ENCODE measurements at places on chromosomes 12 and 14. TPM values are rescaled to one million over a fixed set of nuclear protein-coding genes. Genes with fewer than 3 reads are reported as not detected.

DNA sequence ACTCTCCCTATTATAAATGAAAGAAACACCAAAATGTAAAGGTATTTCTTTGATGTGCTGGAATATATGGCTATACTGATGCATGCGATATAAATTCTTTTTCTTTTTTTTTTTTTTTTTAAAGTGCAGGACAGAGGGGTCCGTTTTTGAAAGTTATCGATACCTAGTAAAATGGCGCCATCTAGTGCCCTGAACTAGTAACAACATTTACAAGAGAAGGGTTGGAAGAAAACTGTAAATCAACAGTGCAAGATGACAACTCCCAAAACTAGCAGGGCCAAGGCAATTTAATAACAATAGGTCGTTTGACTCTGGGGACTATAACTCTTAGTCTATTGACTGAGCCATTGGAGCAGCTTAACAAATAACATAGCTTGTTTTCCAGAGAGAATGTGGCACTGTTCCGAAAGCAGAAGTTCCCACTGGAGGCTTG lies 137.7 kb downstream of the SPTSSA start:
- no peak for DNase-seq

- DNase-seq, result no peak
These were observed 91.7 kb downstream of the NKX2-1 start for GRCh38 chr14:36428350-36428749.

DNA sequence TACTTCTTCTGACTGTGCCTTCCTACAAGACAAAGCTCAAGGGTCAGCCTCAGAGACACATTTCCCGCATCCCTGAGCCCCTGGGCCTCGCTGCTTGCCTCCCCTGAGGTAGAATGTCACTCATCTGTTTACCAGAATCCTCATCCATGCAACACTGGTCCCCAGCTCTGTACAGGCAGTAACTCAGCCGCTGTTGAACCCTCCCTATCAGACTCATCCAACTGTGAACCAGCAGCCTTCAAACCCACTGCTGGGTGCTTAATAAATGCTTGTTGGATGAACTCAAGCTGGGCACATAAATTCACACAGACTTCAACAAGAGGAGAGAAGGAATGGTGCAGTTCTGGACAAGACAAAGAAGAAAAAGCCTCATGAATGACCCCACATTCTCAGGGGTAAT lies 6.1 kb downstream of the NT5DC3 start:
- no peak for DNase-seq

- DNase-seq, result no peak
These were observed 4.5 kb downstream of the ORAI1 start for GRCh38 chr12:121630791-121631355.

GRCh38 chr12:113448873-113449272 lies 22.8 kb downstream of the LHX5 start:
- no peak for DNase-seq

GRCh38 chr12:75979181-75979580 lies 52.4 kb downstream of the PHLDA1 start:
- DNase-seq, result no peak

- no peak for DNase-seq
These were observed 248.6 kb downstream of the BCL11B start for GRCh38 chr14:99023371-99023770.

DNA sequence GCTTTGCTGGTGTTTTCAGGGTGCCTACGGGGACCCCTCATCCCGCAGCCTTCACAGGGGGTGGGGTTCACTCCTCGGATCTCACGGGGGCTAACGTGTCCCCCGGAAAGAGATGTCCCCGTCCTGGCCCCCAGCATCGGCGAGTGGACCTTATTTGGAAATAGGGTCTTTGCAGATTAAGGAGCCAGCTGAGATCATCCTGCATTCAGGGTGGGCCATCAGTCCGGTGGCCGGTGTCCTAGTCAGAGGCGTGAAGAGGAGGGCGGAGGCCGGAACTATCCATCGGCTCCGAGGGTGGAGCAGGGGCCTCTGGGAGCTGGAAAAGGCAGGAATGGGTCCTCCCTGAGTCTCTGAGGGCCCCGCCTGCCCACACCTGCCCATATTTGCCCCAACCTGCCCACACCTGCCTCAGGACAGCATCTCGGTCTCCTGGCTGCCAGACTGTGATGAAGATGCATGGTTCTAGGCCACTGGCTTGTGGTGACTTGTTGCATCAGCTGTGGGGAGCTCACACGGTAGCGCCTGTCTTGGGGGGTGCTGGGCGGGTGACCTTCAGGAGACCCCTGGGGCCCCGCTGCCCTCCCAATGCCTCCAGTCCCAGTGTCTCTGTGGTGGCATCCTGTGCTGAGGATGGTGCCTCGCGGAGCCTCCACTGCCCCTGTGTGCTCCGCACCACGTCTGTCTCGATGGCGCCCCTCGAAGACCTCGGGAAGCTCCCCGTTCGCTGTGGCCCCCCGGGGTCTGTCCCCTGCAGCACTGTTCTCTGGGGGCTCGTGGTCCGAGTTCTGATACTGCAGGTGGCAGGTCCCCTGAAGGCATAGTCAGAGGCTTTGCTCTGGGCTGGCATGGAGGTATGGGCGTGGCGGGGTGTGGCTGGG lies 14.7 kb downstream of the NOC4L start:
- DNase-seq, result peak; percentile 16

- DNase-seq, result no peak
These were observed 73.3 kb downstream of the B4GALNT3 start for GRCh38 chr12:532908-533565.

DNA sequence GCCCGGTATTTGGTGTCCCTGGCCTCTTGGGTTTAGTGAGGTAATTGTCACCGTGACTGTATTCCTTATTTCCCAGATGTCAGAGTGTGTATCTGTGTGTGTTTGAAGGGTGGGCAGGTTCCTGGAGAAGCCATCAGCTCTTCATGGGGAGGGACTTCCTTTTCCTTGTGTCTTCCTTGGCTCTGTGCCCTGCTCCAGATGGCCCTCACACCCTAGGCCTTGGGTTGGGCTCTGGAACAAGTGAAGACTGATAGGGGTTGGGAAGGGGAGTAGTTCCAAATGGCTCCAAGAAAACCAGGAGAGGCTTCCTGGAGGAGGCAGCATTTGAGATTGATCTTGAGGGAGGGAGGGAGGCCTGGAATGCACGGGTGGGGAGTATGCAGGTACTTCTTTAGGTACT lies 43.8 kb upstream of the PRIMA1 start:
- DNase-seq, result no peak

GRCh38 chr14:59328454-59328853 lies 136.7 kb downstream of the GPR135 start:
- DNase-seq, result no peak

- DNase-seq, result no peak
These were observed 6.2 kb downstream of the RERG start for GRCh38 chr12:15214851-15215601.

GRCh38 chr12:133105620-133106019 lies 24.5 kb downstream of the ZNF891 start:
- DNase-seq, result no peak

GRCh38 chr14:67668559-67668958 lies 5.9 kb downstream of the VTI1B start:
- no peak for DNase-seq

DNA sequence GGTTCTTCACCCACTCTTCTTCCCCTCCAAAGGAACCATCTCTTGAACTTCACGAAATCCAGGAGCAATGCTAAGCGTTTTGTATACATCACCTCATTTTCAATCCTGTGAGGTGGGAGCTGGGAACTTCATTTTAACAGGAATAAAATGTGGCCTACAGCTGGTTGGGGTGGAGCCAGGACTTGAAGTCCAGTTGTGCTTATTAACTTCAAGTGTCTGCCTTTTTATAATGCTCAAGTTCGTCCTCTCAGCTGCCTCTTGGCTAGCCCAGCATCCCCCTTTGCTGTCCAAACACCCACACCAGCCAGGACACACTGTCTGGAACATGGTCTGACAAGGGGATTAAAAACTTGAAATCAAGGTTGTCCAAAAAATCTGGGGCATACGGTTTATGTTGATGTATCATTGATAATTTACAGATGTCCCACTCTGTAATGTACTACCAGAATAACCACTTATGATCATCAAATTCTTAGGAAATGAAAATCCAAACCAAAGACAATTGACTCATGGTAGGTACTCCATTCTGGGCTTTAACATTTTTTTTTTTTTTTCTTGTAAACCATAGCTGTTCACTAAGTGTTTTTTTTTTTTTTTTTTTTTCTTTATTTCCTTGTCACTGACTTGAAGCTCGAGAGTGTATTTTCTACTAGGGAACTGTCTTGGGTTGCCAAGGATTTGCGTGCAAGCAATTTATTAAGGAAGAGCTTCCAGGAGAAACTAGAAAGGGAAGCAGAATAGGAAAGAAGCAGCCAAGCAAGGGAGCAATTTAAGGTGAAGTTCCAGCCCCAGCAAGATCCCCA lies 252.3 kb downstream of the EFCAB11 start:
- peak; percentile 37 for DNase-seq

DNA sequence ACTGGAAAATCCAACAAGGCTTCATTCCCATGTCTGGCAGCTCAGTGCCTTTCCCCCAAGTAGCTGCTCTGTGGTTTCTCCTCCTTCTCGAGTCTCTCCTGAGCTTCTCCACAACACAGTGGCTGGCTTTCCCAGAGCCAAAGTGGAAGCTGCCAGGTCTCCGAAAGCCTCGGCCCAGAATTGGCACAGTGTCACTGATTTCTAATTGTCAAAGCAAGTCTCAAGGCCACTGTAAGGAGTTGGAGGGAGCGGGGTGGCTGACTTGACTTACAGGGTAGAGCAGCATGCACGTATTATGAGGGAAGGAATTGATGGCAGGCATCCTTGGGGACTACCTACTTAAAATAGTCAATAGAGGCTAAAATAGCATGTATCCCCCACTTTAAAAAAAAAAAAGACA lies 6.7 kb upstream of the CPNE8 start:
- DNase-seq, result no peak

DNA sequence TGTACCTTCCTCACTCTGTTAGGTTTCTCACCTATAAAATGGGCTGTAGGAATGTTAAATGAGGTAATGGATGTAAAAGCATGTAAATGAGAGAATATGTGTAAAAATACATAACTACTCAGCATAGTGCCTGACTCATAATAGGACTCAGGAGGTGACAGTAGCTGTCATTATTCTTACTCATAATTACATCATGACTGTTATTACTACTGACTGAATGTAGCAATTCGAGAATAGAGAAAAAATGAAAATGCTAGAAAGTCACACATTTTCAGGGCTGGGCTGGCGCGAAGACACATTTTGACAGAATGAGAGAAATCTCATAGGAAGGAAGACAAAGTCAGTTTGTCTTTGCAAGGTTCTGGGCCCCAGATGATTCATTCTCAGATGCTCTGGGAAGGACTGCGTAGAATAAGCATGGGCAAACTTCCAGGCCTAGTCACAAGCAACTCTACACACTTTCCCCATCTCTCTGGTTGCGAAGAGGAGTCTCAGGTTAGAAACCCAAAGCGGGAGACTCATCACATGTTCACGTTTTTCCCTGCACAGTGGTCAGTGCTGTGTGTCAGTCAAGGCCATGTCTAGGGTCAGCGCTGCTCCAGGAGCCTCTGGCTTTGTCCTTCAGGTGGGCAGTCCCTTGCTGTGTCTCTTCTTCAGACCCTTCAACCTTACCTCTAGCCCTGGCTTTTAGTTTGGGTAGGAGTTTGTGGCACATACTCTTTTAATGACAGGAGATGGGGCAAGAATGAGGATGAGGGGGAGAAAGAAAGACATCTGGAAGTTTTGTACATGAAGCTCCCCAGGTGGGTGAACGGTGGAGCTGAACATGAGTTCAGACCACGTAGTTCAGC lies 8.4 kb downstream of the GPRC5A start:
- DNase-seq, result peak; percentile 40

- peak; percentile 31 for DNase-seq
These were observed 25.7 kb downstream of the RAB21 start for GRCh38 chr12:71780237-71780822.

The VASH1 gene
- 27.0 TPM for total RNA-seq

The ANAPC7 gene
- 32.7 TPM for total RNA-seq

The MDGA2 gene
- 0.09 TPM for total RNA-seq

The MTRFR gene
- 8.1 TPM for total RNA-seq

Data from left cardiac atrium (tissue), 4 donors.